ENCODE measurements at places on chromosomes 4 and X. TPM values are rescaled to one million over a fixed set of nuclear protein-coding genes. Genes with fewer than 3 reads are reported as not detected.

F8 gene
- total RNA-seq = 1.2 TPM

PIN4 gene
- 23.5 TPM for total RNA-seq

VEGFD gene
- not detected for total RNA-seq

AWAT2 gene
- not detected for total RNA-seq

MAGED4 gene
- total RNA-seq = 6.0 TPM

GNRHR gene
- total RNA-seq = not detected

DMRTC1B gene
- total RNA-seq = not detected

VCX3A gene
- not detected for total RNA-seq

DNA sequence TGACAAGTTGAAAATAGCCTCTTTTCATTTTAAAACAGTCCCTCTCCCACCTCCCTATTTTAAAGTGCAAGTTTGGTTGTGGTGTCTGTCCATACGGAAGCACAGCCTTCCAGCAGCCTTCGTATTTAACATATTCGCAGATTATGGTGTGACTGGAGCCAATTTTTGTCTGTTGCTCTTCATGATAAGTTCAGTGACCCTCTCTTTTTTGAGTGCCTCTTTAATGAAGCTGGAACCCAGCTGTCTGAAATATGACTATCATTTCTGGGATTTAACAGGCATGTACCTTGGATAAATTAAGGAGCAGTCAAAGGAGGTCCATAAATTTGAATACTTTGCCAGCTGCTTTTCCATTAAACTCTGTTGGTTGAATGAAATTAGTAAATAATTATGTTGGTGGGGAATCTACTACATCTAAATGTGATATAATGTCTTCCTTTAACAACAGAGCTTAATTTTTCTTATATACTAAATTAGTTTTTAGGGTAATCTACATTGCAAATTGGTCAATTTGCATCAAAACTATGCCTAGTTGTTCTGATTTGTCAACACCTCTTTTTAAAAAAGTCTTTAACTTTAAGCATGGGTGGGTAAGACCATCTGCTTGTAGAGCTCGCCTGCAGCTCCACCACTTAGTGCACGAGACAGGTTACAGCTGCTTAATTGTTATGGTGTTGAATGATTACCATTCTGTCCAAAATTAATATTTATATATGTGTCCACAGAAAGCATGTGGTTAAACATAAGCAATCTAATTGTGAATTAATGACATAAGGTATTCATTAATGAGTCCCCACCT, 216.6 kb downstream of the DCTD start:
- no peak for DNase-seq

DNA sequence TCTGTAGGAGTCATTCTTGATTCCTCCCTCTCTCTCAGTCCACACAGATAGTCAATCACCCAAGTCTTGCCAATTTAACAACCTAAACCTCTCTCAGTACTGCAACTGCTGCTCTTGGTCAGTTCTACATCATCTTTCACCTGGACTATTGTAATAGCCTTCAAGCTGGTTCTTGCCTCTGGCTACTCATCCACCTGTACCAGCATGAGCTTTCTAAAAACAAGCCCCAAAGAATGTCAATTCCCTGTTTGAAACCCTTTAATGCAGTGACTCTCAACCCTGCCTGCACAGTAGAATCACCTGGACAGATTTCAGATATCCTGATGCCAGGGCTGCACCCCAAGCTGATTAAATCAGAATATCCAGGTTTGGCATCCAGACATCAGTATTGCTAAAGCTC, 48.3 kb downstream of the VGLL1 start:
- DNase-seq = no peak

DNA sequence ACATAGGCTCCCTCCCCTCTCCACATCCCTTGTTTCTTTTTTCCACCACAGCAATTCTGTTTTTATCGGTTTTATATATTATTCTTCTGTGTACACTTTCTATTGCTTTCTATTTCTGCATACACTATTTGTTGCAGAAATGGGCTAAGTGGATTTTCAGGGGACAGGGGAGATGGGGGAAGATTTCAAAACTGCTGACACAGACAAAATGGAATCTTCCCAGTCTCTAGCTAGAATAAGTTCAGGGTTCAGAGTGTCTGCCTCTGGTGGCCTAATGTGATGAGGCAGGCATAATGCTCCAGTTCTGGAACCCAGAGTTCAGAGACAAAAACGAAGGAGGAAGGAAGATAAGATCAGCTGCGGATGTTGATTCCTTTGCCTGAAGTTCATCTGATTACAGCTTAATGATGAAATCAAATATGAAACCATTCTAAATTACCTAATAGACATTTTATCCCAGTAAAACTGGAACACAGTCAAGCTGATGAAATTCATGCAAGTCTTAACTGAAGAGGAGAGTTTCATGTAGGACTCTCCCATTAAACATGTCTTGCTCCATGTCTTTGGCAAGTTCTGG, 447.1 kb downstream of the AFF2 start:
- no peak for DNase-seq

DNA sequence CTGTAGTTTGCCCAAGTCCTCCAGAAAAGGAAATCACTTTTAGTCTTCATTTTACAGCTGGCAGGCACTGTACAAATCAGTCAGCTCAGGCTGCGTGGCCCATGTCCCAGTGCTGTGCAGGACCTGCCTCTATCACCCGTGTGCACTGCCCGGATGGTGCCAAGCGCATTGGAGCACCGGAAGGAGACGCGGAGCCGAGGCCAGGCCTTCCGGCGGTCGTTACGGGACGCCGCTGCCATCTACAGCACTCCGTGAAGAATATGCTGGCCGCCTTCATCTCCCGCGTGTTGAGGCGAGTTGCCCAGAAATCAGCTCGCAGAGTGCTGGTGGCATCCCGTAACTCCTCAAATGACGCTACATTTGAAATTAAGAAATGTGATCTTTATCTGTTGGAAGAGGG, at the start of gene PDHA2:
TSS of gene PDHA2 (plus strand) at position 203 of the 400 bp plus-strand sequence. CDS start at position 261, 58 bp downstream.
- no peak for DNase-seq

GRCh38 chr4:16289897-16290554, 63.8 kb upstream of the TAPT1 start:
- DNase-seq = no peak

- no peak for DNase-seq
Measured at GRCh38 chr4:150261571-150261970, 183.3 kb downstream of the DCLK2 start.

- DNase-seq = no peak
Measured at GRCh38 chr4:169071747-169072146, 61.7 kb upstream of the CBR4 start.

DNA sequence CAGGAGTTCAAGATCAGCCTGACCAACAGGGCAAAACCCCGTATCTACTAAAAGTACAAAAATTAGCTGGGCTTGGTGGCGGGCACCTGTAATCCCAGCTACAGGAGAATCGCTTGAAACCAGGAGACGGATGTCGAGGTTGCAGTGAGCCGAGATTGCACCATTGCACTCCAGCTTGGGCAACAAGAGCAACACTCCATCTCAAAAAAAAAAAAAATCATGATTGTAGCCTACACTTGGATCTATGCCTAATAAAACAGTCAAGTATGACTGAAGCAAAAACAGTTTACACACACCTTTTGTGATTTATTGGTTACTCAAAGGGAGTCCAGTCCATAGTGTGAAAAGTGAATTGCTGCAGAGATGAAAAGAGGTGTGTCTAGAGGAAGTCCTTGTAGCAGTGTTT, 34.7 kb upstream of the TASL start:
- DNase-seq = no peak

DNA sequence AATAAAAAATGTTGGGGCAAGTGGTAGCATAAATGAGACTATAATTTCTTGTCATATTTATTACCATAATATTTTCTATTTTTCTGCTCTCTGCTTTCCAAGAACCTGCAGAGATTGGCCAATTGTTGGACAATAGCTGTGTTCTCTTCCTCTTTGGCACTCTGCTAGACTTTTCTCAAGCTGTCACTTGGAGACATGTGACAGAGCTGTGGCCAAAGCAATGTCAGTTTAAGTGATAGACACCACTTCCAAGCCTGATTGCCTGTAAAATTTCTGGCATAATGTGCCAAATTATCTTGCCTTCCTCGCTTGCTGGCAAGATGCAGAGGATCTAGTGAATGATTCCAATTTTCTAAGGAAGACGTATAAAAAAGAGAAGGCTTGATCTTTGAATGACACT, 162.2 kb upstream of the NDST4 start:
- DNase-seq = no peak

DNA sequence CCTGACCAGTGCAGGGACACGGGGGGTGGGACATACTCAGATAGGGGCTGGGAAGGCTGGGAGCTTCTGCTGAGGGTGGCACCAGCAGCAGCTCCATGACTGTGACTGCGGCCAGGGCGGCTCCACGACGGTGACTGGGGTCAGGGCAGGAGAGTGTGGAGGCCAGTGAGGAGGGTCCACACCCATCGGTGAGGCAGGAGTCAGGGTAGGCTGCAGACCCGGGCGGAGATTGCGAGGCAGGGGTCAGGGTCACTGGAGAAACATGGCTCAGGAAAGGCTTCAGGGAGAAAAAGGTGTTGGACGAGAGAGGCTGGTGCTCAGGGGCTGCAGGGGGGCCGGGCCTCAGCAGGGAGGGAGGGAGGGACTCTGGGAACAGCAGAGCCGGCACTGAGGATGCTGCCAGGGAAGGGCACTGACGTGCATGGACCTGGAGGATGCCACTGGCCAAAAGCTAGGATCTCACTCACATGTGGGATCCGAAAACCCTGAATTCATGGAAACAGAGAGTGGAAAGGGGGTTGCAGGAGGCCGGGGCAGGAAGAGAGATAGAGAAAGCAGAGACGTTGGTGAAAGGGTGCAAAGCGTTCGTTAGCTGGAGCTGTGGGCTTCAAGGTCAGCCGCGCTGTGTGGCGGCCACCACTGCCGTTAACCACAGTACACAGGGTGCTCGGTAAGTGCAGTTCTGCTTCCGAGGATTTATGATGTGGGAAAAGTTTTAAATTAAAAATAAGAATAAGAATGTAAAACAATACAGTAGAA, 22.0 kb downstream of the ATP5ME start:
- no peak for DNase-seq

DNA sequence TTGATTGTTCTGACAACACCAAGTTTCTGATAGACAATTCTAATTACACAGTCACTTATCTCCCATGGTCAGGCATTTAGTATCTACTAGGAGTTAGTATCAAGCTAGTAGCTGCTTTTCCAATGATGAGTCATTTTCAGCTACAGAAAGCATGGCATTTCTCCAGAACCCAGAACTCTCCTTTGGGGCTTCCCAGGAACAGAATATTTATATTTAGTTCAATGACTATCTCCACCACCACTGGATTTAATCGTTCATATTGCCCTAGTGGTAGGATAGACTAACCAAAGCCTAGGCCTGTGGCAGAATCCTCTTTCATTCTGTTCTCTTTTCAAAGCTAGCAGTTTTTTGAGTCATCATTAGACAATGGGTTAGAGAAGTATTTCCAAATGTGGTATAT, 569.4 kb downstream of the GABRG1 start:
- DNase-seq = peak; percentile 38

Measured in foreskin keratinocyte (primary cell).